ENCODE measurements at places on chromosomes 16 and 17.

DNA sequence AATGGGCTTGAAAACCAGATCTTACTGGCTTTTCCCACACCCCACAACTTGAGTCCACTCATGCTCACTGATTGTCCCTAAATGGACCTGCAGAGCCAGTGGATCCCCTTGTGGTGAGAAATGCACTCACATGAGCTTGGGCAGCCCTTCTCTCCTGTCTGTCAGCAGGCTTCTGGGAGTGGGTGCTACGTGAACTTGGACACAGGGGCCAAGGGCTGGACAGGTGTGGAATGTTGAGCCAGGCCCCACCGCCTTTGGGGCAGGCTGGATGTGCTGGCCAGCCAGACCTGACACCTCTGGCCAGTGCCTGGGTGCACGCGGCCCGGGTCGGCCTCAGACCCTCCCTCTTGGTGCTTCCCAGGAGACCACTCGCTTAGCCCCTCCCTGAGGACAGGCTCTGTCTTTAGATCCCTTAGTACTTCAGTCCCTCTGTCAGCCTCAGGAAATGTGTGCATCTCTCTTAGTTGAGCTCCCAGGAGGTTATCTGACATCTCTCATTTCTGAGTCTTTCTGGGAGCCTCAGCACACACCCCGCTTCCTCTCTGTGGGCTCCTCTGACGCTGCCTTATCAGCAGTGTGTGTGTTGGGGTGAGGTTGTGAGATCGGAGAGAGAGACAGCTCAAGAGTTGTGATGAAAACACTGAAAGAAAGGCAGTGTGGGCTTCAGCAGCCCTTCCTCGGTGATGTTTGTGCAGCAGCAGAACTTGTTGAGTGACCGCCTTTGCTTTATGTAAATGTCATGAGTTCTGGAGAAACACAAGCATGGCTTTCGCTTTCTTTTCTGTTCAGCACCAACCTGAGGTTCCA lies 117.0 kb downstream of the RAB11FIP4 start:
- DNase-seq, result no peak

GRCh38 chr17:79086609-79087427 lies 12.2 kb downstream of the ENGASE start:
- no peak for DNase-seq

DNA sequence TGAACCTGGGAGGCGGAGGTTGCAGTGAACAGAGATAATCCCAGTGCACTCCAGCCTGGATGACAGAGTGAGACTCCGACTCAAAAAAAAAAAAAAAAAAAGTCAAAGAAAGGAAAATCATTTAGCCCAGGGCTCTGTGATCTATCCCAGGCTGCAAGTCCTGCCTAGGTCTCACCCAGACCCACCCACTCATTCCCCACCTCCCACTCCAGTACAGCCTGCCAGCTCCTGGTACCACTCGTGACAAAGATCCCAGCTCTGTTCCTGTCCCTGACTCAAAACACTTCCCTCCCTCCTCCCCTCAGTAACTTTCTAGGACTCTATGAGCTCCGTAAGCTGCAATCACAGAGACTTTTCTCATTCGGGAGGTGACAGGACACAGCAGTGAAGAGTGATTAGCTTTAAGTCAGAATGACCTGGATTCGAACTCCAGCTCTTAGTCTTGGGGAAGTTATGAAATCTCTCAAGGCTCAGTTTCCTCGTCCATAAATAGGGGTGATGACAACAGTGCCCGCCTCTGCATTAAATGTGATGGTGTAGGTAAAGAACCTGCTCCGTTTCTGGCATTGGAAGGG lies 28.0 kb upstream of the MRPS23 start:
- DNase-seq, result no peak

- no peak for DNase-seq
These were observed 31.6 kb downstream of the PHKB start for GRCh38 chr16:47492428-47493377.

DNA sequence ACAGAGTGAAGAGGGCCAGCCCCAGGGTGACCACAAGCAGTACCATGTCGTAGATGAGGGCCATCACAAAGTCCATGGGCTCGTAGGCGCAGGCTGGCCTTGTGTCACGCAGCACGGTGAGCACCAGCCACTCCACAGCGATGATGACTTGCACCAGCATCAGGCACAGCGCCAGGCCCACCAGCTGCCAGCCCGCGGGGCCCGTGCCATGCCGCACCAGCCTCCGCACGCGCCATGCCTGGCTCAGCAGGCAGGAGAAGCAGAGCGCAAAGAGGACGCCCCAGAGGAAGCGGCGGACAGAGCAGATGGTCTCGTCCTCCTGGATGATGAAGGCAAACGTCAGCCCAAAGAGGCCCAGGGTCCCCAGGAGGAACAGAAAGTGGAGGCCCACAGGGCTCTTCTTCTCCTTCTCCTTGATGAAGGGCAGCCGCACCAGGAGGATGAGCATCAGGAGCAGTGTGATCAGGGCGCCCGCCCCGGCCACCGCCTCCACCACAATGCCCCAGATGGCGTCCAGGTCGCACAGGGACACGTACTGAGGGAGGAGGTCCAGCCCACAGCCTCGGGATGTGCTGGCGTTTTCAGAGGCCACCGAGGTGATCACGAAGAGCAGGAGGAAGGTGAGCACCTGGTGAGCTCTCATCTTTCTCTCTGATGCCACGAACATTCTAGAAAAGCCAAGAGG lies 12.3 kb downstream of the GPRC5B start:
- no peak for DNase-seq

GRCh38 chr17:34146440-34147043 lies 108.5 kb upstream of the CCL2 start:
- DNase-seq, result peak; percentile 59

- peak; percentile 61 for DNase-seq
These were observed 338.5 kb downstream of the PMP22 start for GRCh38 chr17:14926526-14927122.

- no peak for DNase-seq
These were observed 24.5 kb downstream of the FCSK start for GRCh38 chr16:70478912-70479341.

DNA sequence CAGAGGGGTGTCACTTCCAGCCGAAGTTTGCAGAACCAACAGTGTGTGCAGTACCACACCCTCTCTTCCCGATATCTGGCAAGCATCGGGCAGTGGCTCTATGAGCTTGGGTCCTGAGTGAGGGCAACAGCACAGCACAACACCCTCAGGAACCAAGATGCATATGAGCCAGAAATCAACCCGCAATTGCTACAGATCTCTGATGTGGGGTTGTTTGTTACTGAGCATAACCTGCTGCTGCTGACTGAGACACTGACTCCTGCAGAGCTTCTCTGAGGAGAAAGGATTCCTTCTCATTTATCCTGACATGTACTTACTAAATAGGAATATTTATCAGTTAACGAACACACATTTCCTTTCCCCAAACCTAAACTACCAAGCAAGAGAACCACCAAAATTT lies 218.3 kb downstream of the RBFOX3 start:
- no peak for DNase-seq
